ENCODE measurements at places on chromosomes 6 and 20. TPM values are rescaled to one million over a fixed set of nuclear protein-coding genes. Genes with fewer than 3 reads are reported as not detected.

DNA sequence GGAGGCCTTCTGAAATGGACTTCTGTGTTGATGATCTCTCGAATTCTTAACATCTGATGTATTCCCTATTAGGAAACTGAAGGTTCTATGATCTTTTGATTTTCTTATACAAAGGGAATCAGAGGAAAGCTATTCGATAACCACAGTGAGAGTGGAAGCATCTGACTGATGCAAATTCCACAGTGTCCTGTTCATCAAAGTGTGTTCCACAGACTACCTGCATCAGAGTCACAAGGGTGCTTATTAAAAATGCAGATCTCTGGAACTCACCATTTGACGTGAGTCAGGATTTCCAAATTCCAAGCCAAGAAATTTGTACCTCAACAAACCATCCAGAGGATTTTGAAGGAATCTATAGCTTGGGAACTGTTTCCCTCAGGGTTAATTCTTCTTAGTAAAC, 4.4 kb upstream of the MEP1A start:
- no peak for DNase-seq

GRCh38 chr20:5788385-5788895, 38.2 kb downstream of the SHLD1 start:
- DNase-seq = peak; percentile 82

- no peak for DNase-seq
Measured at GRCh38 chr6:40411881-40412280, 175.3 kb downstream of the LRFN2 start.

GRCh38 chr6:137581019-137581707, 87.0 kb upstream of the OLIG3 start:
- DNase-seq = no peak

- DNase-seq = peak; percentile 95
Measured at GRCh38 chr20:31698803-31699718, 23.6 kb downstream of the BCL2L1 start.

- DNase-seq = peak; percentile 11
Measured at GRCh38 chr20:47276851-47277534, 79.5 kb downstream of the ZMYND8 start.

GRCh38 chr20:21063276-21063675, 42.9 kb downstream of the LINC00237 start:
- DNase-seq = no peak

DNA sequence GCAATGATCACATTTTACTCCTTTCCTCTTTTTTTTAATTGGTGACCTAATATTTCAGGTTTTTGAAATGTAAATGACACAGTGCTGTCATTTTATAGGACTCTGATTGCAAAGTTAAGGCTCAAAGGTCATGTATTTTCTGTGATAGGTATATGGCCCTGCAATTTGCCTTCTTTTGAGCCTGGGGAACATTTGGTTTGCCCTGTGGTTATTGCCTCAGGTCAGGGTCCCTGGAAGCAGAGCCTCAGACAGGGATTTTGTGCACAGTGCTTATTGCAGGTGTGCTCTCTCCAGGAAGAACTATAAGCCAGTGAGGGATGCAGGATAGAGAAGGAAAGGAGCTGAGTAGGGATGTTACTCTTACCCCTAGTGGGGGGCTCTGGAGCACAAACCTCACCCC, 229.3 kb upstream of the ECI2 start:
- DNase-seq = no peak

- DNase-seq = no peak
Measured at GRCh38 chr6:41700463-41701347, 34.7 kb downstream of the TFEB start.

- DNase-seq = no peak
Measured at GRCh38 chr20:37407573-37408002, 61.6 kb downstream of the SRC start.

- DNase-seq = no peak
Measured at GRCh38 chr6:163243083-163243482, 171.4 kb upstream of the QKI start.

DNA sequence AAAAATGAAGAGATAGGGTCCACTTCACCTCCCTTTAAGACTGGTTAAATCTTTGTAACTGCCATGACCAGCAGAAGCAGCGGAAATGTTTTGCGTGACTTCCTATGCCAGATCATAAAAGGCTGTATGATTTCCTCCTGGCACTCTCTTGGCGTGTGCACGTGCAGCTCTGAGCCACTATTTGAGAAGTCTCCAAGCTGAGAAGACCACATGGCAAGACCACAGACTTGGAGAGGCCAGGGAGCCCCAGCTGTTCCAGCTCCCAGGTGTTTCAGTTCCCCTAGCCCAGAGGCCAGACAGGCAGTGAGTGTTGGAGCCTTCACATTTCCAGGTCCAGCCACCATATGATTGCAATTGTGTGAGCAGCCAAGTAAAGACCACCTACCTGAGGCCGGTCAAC, 259.3 kb upstream of the RIN2 start:
- DNase-seq = no peak

GRCh38 chr6:72466971-72467566, 154.8 kb upstream of the KCNQ5 start:
- peak; percentile 7 for DNase-seq

DNA sequence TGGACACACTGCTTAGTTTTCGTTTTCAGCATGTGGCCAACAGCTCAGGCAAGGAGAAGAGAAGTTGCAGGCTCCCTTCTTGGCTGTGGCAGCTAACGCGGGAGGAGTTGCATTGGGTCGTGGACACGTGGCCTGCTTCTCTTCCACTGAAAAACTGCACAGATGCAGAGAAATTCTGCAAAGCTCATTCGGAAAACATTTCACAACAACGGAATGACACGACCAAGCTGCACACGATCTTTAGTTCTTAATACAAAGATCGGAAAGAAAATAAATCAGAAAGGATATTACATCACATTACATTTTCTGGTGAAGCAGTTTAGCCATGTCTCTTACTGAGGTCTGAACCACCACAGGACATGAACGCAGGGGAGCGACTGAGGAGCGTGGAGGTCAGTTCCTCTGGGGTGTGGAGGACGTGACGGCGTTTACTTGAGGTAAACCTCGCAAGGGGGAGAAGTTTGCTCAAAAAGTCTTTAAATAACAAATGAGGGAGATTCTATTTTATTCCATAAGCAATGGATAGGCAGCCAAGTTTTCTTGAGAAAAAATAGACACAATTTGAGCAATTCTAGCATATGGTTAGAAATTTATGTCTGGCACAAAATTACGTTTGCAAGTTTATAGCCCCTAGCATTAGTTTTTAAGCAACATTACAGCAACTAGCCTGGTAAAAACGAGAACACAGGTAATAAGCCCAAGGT, 178.3 kb downstream of the THBS2 start:
- DNase-seq = no peak

GRCh38 chr6:46015119-46015968, at the start of gene CLIC5:
Gene CLIC5, minus strand, starts transcription at chr6:46015860. Its CDS starts 318 bp downstream, at chr6:46015542.
- no peak for DNase-seq

DNA sequence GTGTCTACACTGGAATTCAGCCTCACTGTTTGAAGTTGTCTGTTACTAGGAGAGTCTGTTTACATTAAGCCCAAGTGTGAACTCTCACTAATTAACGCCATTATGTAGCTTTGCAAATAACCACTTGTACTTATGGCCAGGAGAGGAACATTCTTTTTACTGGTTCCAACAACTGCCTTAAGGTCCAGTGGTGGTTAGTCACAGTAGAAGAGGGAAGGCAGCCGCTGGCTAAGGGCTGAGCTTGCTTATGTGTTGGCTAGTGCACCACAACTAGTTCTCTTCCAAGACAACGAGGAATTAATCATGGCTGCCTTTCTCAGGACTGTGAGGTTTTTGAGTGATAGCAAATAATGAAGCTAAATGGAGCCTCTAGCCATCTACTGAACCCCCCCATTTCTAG, 14.9 kb upstream of the SLC22A23 start:
- DNase-seq = no peak

DNA sequence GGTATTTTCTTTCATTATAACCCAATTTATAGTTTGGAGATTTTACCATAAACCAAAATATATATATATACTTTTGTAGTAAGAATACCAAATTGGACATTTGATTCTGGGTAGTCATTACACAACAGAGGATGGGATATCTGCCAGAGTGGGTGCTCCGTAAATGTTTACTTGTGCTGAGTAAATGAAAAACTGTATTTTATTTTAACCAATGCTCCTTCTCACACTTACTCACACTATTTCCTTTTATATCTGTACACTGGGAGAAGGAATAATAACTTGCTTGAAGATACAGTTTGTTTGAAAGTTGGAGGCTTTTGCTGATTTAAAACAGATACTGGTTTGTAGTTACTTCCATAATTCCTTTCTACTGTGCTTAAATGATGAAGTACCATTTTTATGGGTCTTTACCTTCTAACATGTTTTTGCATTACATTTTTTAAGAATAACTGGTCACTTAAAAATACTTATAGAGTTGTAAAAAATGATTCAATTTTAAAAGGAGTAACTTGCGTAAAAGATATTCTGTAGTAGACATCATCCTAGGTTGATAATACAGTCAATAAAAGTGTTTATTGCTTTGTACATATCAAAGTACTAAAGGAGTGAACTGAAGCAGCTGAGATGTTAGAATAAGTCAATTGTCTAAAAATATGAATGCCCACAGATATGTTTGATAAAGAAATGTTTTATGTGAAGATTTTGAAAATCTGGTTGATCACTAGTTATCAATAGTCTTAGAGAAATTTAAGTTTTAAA, 411.7 kb downstream of the UTRN start:
- no peak for DNase-seq

DNA sequence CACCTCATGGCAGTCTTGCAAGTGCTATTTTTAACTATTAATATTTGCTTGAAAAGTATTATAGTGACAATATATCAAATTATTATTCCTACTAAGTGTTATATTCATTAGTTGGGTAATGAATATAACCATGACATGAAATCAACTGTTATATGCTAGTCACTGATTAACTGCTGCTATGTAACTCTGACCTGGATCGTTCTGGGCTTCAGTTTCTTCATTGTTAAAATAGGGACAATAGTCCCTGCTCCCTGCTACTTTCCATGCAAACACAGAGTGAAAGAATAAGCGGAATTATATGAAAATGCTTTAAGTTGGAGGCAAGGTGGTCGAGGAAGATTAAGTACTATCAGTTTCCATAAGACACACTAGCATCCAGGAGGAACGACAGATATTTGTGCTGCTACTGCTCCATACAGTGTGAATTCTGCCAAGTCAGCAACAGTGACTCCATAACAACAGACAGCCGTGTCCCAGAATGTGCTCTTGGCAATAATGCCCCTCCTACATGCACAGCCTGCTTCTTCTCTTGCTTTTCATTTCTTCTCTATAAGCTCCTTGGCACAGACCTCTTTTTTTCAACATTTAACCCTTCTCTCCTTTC, 107.2 kb downstream of the CHD6 start:
- DNase-seq = no peak

GRCh38 chr6:109284675-109285074, 97.6 kb downstream of the CD164 start:
- DNase-seq = no peak

- no peak for DNase-seq
Measured at GRCh38 chr6:170034294-170034693, 256.6 kb downstream of the DLL1 start.

DNA sequence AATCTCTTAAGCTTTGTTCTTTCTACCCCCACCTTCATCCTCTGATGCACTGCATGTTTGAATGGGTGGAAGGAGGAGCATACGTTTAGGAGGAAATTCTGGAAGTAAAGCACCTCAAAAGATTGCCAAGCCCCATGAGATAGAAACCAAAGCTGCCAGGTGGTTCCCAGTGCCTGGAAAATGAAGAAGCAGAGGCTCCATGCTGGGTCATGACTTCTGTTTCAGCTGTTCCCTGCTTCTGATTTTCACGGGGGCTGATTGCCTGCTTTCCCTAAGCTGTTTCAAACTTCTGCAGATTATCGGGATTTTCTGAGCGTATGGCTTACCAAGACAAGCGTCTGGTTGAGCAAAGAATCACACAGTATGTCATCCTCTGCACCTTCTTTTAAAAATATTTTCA, 87.5 kb upstream of the SYNDIG1 start:
- no peak for DNase-seq

DNA sequence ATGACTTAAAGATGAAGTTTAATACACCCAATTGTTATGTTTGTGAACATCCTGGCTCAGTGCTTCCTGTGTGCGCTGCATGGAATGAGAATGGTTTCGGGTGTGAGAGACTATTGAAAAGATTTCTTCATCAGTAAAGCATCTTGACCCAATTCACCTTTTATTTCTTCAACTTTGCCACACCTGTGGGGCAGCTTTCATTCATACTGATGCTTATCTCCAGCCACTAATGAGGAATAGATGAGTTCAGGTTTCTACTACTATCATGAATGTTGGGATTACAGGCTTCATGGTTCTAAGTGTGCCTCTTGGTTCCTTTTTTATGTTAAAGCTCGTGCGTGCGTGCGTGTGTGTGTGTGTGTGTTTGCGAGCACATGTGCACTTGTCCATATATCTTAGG, 373.7 kb upstream of the SOX4 start:
- no peak for DNase-seq

- no peak for DNase-seq
Measured at GRCh38 chr6:25403150-25403549, 124.0 kb downstream of the CARMIL1 start.

DNA sequence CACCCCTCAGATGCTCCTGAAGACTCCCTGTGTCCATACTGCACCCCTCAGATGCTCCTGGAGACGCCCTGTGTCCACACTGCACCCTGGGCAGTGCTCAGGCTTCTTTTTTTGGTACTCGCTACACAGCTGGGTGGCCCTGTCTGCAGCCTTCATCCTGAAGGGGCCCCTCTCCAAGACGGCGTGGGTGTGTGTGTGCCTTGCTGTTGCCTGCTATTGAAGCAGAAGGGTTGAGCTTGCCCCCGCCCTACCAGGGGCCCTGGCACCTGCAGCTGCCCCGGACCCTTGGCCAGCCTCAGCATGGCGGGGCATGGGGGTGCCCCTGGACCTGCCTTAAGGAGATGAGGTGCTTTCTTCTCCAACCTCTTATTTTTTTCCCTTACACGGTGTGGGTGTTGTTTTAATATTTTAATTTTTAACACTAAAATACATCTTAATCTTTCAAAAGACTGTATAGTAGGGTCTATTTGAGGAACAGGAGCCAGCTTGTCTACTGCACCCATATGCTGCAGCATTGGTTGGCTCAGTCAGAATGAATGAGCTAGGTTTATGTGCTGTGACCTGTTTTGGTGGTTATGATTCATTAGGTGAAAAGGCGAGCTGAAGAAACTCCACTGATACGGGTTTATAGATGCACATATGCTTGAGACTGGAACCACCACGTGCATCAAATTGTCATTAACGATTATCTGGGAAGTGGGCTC, 135.9 kb downstream of the AGPAT4 start:
- no peak for DNase-seq

GRCh38 chr6:1122083-1122482, 189.8 kb upstream of the FOXQ1 start:
- DNase-seq = no peak

- DNase-seq = no peak
Measured at GRCh38 chr6:137315081-137315480, 95.9 kb upstream of the IFNGR1 start.

The MMP24 gene
- 0.33 TPM for total RNA-seq

The DSP gene
- 0.02 TPM for total RNA-seq

The HLA-DQA1 gene
- not detected for total RNA-seq

The CPNE1 gene
- total RNA-seq = 204 TPM

The FAXC gene
- total RNA-seq = 13.0 TPM

The MTCH1 gene
- 165 TPM for total RNA-seq

The SLC22A2 gene
- not detected for total RNA-seq

The GJA10 gene
- not detected for total RNA-seq

The ZFP57 gene
- not detected for total RNA-seq

The GPLD1 gene
- not detected for total RNA-seq

The PNPLA1 gene
- not detected for total RNA-seq

The SLC44A4 gene
- not detected for total RNA-seq

The FOXQ1 gene
- 0.52 TPM for total RNA-seq

The PAX1 gene
- not detected for total RNA-seq

The NOP56 gene
- total RNA-seq = 148 TPM

The GCLC gene
- total RNA-seq = 58.5 TPM

The SLC22A7 gene
- not detected for total RNA-seq

The HLA-DQB1 gene
- total RNA-seq = not detected
